ENCODE measurements at places on chromosomes 1 and 21.

DNA sequence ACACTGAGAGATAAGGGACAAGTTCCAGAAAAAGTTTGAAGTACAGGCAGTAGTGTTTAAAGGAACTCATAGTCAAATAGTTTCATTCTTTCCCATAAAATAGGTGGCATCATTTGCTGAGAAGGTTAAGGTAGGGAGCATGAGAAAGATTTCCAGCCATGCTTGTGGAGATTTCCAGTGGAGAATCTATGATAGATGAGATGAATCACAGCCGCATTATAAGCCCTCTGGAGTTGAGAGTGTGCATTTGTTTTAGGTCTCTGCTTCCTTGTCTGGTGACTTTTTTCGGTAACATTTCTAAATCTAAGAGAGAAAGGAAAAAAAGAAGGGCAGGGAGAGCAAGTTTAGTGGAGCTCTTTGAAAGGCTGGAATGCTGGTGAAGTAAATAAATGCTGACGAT lies 108.7 kb downstream of the DISP1 start:
- DNase-seq, result no peak

- no peak for DNase-seq
Observed at GRCh38 chr21:27301220-27301619, 334.3 kb upstream of the ADAMTS5 start.

DNA sequence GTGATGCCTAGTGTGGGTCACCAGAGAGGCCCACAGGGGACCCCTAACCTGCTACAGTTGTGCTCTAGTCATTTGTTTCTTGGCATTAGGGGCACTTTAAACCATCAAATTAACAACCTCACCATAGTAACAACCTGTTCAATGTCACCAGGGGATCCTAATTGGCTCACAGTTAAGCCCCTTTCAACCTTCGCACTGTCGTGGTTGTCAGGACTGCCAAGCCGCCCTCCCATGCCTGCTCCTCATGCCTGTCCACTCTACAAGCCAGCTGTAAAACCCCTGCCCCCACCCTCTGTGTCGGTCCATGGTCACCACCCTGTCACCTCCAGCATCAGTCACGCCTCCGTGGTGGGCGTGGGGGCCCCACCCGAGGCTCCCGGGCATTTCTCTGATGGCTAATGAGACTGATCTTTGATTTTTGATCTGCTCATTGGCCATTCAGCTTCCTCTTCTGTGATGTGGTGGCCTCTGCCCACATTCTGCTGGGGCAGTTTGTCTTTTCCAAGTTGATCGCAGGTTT lies 96.6 kb downstream of the WDR4 start:
- DNase-seq, result no peak

GRCh38 chr1:4395158-4395557 lies 259.3 kb upstream of the AJAP1 start:
- DNase-seq, result peak; percentile 6

- no peak for DNase-seq
Observed at GRCh38 chr1:97660431-97661105, 260.3 kb downstream of the DPYD start.

- no peak for DNase-seq
Observed at GRCh38 chr1:114368560-114369255, 142.3 kb downstream of the TRIM33 start.

- no peak for DNase-seq
Observed at GRCh38 chr1:25821630-25822091, 1.9 kb downstream of the MTFR1L start.

- DNase-seq, result no peak
Observed at GRCh38 chr1:241957692-241958494, at the start of gene BECN2. Gene BECN2, plus strand, starts transcription at chr1:241957767. Its CDS starts 0 bp downstream, at chr1:241957767.

DNA sequence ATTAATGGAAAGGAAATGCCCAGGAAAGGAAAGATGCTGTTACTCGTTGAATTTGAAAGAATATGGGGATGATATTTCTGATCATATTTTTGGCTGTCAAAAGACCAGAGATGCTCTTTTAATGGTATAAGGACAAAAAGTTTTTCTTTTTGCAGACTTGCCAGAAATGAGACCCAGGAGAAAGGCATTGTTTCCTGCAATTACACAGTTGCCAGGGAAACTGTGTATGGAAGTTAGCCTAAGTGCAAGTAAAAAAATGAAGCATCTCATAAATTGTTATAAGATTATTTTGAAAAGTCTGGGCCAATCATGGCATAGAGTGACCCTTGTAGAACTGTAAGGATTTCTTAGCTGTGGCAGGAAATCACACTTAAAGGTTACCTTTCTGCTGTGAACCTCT lies 155.7 kb upstream of the BEND5 start:
- DNase-seq, result no peak

- DNase-seq, result no peak
Observed at GRCh38 chr1:36206323-36206858, 17.9 kb upstream of the THRAP3 start.

DNA sequence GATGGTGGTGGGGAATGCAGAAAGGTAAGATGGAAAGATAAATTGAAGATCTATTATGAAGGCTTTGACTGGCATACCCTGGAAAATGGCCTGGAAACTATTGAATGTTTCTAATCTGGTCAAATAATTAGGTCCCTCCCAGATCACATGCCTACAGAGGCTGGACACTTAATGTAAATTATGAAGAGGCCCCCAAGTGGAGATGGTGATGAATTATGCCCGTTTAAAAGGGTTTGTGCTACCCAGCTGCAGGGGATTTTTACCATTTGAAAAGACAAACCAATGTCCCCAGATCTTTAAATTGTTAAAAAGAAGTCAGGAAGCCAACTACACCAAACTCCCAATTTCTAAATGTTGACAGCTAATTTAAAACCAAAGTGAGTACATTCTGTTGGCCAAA lies 35.7 kb upstream of the FMN2 start:
- no peak for DNase-seq

GRCh38 chr1:35931446-35932157 lies 697 bp downstream of the AGO3 start:
- no peak for DNase-seq

DNA sequence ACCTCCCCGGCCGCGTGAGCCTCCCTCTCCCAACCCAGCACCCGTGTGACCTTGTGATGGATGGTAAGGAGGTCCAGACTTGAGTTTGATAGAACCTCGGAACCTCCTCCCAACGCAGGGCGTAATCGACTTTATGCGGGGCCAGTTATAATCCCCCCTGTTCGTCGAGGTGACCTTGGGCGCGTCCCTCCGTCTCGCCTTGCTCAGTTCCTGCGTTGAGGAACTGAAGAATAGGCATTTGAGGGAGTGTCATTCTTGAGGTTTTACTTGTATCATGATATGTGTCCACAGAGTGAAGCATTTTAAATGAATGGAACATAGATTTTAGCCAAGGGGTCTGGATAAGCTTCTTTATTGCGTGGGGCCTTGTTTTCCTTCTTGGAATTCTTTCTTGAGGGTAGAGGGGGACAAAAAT lies 433 bp downstream of the TIMM17A start:
- DNase-seq, result no peak

DNA sequence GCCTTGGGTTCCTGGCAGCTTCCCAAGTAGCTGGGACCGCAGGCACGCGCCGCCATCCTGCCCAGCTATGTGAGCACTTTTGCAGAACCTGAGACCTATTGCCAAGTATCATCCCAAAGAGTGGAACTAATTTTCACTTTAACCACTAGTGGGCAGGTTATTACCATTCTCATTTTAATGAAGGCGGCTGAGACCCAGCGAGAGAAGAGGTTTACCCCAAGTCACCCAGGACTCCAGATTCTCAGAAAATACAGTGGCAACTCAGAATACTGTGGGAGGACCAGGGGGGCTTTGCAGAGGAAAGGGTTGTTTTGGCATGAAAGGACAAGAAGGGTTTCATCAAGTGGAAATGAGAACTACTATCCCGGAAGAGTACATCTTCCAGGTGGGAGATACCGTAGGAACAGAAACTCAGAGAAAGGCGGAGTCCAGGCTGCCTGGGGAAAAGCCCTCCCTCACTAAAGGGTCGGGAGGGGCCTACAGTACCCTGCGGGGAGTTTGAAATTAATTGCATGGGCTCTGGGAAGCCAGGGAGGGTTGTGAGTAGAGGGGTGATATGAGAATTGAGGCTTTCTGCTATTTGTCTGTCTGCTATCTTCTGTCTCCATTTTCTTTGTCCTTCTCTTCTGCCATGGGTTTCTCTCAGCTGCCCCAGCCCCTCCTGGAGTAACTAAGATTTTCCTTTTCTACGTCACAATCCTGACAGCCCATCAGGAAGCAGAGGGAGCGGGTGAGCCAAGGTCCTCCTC lies 7.2 kb upstream of the SEMA4A start:
- DNase-seq, result peak; percentile 81

GRCh38 chr1:53625049-53625448 lies 113.9 kb downstream of the GLIS1 start:
- no peak for DNase-seq

- no peak for DNase-seq
Observed at GRCh38 chr1:175871647-175872046, 128.3 kb upstream of the TNR start.

DNA sequence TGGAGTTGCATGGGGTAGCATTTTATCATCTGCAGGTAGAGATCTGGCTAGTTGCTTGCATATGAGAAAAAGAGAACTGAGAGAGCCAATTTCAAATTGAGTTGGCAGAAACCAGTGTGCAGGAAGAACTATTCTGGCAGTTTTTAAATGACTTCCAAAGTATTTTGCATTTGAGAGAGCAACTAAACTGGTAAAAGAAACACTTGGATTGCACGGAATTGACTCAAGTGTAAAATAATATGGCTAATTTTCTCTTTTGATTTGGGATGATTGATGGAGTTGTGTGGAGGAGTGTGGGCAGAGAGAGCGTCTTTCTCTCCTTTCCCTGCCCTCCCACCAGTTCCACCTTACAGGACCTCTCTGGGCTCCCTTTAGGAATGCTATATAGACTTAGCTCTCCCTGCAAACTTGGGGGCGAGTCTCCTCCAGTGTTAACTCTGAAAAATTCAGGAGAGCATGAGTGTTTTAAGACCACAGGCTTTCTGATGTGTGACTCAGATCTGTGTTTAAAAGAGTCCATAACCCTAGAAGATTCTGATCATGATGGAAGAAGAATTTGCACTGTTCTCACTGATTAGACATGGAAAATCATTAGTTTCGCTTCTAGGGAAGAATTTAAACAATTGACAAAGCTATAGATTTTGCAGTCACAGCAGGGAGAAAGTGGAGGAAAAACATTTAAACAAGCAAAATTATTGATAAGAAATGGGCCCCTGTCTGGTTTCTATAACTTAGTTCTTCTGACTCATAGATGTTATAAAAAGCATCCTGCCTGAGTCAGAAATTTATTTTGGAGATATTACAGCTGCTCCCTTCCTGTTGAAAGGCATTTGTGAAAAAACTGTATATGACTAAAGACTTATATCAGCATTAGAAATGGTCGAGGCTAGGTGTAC lies 24.9 kb upstream of the CTBS start:
- no peak for DNase-seq

- no peak for DNase-seq
Observed at GRCh38 chr1:15345705-15346345, 63.9 kb upstream of the EFHD2 start.

DNA sequence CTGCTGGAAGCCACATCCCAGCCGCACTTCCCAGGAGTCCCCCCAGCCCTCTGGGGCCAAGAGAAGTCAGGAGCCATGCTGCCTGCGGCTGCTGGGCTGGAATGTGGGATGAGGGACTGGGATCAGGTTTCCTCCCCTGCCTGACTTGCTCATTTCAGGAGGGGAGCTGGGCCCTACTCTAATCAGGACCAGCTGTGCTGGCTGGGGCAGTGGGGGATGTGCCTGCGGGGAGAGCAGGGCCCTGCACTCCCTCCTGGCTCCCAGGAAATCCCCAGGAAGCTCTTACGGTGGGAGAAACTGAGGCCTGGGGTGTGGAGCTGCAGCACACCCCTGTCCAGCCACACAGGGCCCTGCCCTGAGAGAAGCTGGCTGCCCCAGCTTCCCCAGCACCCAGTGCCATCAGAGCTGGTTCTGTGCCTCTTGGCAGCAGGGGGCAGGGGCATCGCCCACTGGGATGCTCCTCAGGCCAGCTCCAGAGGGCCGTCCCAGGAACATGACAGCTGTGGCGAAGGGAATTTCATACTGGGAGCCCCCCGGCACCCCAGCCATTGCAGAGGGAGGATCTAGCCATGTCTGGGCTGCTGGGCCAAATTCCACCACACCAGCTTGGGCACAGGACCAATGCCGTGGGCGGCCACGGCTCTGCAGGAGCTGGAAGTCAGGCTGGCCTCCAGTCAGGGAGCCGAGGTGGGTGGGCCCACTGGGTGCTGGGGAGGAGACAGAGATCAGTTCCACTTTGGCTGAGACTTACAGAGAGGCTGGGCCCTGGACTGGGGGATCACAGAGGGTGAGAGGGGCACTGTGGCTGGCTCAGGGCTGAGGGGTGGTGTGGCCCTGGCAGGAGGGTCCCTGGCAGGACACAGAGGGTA lies 21.3 kb upstream of the PRSS38 start:
- no peak for DNase-seq

DNA sequence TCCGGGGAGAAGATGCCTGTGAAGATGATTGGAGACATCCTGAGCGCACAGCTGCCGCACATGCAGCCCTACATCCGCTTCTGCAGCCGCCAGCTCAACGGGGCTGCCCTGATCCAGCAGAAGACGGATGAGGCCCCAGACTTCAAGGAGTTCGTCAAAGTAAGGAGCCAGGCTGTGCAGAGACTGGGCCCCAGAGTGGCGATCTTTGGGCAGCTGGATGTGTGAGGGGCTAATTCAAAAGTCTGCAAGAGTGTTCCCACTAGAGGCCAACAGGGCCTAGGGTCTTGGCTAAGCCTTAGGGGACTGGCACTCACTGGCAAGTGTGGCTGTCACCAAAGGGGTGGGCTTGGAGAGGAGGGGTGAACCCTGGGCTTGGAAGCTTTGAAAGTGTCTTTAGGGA lies 50.4 kb downstream of the ATP5PO start:
- no peak for DNase-seq

DNA sequence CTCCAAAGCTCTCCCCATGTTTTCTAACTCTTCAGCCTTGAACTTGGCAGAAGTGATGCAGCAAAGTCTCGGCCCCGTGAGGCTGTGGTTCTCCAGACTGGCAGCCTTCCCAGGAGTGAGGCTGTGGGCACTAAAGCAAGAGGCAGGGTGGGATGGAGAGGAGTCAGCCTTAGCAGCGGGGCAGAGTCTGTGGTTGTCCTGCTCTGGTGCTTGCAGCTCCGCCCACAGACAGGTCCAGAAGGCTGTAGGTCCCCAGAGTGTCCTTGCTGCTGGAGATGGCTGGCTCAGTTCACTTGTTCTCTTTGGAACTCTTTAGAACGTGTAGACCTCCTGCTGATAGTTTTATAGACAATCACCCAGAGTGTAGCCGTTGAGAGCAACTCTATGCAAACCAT lies 142.6 kb downstream of the AJAP1 start:
- DNase-seq, result no peak

DNA sequence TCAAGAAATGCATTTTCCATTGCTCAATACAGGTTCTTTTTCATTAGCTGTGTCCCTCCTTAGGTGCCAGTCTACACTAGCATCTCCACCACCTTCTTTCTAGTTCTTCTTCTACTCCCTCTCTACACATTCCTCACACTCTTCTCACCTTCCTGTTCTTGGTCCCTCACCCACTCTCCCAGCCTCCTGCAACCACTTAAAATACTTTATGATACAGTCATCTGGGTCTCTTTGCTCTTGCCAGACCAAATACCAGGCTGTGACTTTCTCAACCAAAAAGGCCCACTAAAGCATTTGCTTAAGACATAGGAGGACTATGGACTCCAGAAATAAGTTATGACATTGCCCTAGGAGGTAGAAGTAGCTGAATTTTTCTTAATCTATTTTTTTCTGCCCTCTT lies 35.1 kb downstream of the PIGM start:
- DNase-seq, result peak; percentile 68

Measured in SW 1271 (cell line).